ENCODE measurements at places on chromosomes 3 and 15.
A peak's percentile ranks its signal among the peaks of the same experiment; 100 is the strongest.

DNA sequence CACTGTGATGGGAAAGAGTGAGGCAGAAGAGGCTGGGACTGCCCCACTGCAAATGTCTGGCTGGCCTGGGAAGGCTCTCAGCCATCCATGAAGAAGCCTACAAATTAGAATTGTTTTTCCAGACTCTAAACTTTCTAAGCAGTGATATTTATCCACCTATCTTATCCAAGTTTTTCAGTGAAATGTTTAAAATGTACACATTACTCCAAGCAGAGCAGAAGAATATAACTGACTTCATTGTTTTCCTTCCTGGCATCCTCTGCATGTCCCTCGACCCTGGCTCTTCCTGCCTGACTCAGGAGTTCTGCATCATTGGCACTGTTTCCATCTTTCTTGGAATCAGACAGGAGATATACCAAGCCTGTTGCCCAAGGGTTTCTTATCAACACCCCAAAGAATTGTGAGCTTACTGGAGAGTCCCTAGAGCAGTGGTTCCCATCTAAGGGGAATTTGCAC, 401.5 kb upstream of the PROK2 start:
- DNase-seq, result peak; percentile 71

DNA sequence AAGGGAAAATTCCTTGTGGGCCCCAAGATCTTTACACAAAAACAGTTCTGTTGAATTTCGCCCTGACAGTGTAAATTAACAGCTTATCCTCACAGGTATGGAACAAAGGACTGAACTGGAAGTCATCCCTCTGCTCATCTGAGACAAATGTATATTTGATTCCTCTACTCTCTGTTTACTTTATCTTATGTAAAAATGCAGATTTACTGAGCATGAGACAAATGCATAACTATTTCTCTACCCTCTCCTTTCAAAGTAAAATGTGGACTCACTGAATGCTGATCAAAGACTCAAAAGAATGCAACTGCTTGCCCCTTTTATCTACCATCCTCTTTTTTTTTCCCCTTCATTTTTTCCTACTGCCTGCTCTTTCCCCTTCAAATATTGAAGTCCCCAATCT, 98.6 kb upstream of the CRBN start:
- DNase-seq, result no peak

- DNase-seq, result no peak
These were observed 87.5 kb downstream of the LRRFIP2 start for GRCh38 chr3:37086918-37087317.

DNA sequence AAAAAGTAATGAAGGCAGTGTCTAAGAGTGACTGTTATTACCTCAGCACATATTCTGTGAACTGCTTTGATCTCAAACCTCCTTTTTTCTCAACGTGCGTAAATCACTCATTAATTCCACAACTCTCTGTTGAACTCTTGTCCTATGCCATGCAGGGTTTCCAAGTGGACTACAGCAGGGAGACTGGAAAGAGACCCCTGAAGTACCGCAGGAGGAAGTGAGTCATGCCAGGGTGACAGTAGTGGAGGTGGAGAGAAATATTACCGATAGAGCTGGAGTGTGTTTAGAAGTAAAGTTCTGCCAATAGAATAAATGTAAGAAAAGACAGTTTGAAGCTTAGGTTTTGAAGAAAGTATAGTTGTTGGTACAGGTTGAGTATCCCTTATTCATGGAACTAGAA, 908.9 kb downstream of the ROBO1 start:
- DNase-seq, result no peak

- DNase-seq, result peak; percentile 55
These were observed 12.0 kb downstream of the CSRNP1 start for GRCh38 chr3:39141171-39141995.

DNA sequence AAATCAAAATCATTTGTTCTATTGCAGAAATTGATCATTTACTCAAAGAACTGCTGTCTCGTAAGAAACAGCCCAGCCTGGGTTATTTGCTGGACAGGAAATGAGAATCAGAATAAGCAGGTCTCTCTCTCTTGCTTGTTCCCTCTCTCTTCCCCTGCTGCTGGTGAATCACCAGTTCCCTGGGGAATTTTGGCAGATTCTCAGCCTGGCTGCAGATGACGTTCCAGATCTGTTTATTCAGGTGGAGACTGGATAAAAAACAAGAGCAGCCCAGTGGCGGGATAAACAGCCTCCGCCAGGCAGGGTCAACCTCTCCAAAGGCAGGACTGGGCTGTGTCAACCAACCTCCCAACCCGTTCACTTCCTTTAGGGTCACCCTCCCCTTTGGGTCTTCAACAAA, 72.1 kb downstream of the LRIG1 start:
- peak; percentile 99 for DNase-seq

DNA sequence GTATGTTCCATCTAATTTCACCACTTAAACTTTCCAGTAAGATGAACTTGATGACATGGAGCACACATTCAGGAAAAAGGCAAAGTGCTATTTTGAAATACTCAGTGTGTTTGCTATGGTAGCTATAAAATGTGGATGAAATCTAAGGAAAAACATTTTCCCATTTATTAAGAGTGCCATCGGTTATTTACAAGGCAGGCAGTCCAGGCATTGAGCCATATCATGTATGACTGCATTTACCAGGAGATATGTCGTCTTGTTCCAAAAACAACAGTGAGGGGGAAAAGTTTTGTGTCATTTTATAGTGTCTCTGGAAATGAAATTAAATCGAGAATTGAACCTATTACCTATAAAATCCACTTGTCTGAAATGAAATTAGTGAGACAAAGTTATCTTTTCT, 13.7 kb downstream of the ANXA2 start:
- DNase-seq, result peak; percentile 58

- no peak for DNase-seq
These were observed 29.8 kb downstream of the DNAJC19 start for GRCh38 chr3:180959691-180960090.

DNA sequence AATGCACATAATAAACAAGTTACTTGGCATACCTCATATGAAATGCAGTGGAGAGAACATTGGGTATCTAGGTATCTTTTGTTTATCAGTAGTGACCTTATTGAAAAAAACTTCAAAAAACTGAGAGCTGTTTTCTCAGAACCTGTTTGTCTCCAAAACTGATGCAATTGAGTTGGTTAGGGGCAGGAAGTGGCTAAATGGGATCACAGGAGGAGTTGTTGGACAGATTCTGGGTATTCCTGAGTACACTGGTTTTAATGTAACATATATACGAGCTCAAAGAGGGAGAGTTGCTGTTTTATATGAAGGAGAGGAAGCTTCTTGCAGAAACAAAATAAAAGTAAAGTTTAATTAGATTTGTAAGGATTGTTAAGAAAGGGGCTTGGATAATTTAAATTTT, 159.5 kb downstream of the C3orf70 start:
- DNase-seq, result no peak

DNA sequence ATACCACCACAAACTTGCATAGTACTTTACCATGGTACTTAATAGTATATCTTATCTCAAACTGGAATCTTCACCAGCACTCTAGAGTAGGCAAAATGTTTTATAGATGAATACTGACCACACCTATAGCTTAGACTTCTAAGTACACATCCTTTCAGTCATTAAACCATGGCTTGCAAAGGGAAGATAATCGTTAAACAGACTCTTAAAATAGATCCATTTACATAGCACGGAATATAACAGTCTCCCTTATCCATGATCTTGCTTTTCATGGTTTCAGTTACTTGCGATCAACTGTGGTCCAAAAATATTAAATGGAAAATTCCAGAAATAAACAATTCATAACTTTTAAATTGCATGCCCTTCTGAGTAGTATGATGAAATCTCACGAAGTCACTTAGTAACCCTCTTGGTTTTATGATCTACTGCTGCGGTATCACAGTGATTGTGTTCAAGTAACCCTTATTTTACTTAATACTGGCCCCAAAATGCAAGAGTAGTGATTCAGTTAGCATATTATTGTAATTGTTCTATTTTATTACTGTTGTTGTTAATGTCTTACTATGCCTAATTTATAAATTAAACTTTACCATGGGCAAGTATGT, 111.4 kb downstream of the HERC1 start:
- DNase-seq, result no peak

All from fibroblast of skin of back (primary cell).